Activated naive CD4-positive, alpha-beta T cell treated with anti-CD3 and anti-CD28 coated beads, Interleukin-2, amount 50 U/mL, for 16 hours (primary cell): ENCODE measurements at places on chromosomes 16 and 17.

DNA sequence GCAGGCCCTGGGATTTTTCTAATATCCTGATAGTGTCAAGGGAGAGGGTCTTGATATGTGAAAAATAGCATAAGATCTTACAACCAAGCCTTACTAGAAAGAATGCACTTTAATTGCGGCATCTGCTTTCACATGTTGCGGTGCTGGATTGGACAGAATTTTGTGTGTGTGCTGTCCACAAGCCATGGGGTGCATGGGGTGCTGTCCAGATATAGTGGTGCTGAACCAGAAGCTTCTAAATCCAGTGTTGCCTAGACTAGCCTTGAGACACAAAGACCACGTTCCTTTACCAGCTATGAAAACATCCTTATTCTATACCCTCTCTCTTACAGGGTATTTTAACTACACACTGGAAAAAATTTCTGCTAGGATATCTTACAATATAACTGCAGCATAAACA lies 244.0 kb downstream of the TMEM114 start:
- no peak for DNase-seq

DNA sequence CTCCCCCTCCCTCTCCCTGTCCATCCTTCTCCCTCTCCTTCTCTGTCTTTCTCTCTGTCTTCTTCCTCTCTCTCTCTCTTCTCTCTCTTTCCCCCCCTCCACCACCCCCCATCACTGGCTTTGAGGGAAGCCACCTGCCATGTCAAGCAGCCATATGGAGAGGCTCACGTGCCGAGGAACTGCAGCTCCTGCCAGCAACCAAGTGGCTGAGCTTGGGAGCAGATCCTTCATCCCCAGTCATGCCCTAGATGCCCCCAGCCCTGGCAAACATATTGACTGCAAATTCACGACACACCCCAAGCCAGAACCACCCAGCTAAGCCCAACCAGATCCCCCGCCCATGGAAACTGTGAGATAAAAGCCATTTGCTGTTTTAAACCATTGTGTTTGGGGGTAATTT lies 40.9 kb upstream of the RBFOX3 start:
- no peak for DNase-seq

DNA sequence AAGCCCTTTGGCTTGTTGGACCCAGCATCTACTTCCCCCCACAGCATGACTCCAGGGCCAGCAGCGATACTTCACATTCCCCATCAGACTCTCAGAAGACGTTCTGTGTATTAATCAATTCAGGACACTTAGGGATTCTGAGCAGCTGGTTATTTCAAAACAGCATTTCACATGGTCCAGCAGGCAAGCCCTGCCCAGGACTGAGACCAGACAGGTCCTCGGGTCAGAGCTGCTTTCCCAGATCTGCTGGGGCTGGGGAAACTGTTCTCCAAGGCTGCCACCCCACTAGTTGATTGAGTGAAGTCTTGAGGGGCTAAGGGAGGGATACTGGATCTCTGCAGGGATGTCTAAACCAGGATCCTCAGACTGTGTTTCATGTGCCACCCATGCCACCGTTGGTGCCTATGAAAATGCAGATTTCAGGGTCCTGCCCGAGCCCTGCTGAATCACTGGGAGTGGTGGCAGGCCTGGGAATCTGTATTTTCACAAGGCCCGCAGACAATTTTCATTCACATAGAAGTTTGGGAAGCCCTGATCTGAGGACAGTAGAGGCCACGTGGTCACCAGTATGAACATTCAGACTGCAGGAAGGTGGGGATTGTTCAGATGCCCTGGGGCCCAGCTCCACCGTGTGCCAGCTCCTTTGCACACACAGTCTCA lies 40.6 kb upstream of the CDH5 start:
- DNase-seq = no peak

DNA sequence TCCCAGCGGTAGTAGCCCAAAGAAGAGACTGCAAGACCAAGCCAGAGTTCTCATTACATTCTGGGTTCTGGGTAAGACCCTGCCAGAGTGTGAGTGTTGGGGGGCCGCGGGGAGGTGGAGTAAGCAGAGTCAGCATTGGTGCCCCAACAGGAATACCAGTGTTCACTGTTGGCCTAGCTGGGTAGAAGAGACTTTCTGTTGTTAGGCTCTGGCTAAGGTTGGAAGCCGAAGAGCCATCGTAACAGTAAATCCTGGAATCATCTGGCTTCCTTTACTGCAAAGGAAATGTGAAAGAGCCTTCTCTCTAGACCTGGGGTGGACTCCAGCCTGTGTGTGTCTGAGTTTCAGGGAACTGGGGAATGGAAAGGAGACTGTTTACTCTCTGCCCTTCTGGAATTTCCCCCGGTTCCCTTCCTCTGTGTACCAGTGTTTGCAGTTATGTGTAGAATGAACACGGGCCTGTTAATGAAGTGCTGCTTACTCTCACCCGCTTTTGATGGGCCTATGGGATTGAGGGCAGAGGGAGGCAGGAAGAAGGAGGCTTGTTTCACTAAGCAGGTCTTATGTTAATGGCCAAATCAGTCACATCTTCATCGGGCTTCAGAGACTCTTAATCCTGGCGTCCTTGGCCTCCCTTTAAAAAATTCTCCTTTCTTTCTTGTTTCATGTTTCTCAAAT lies 68.5 kb downstream of the WWP2 start:
- no peak for DNase-seq

GRCh38 chr16:65024767-65025178 lies 97.1 kb downstream of the CDH11 start:
- no peak for DNase-seq

DNA sequence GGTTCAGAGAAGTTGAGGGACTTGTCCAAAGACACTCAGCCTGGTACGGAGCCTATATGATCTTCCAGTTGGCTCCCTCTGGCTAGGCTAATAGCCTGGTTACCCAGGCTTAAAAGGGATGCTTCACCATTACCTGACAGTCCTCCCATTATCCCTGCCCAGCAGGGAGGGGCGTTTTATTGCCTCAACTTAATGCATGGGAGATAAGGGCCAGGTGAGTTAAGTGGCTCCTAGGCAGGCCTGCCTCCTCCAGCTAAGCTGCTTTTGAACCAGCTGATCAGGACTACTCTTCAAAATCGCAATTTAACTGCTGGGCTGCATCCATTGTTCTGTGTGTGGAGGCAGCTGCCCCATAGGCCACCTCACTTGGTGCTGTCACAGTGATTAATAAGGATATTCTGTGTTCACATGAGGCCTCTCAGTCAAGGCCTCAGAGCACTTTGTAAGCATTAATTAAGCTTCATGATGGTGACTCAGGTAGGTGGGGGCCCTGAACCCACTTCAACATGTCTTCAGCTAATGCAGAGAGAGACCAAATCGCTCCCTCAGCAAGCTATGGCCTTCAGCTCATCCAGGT lies 27.9 kb downstream of the SMPD3 start:
- DNase-seq = no peak

DNA sequence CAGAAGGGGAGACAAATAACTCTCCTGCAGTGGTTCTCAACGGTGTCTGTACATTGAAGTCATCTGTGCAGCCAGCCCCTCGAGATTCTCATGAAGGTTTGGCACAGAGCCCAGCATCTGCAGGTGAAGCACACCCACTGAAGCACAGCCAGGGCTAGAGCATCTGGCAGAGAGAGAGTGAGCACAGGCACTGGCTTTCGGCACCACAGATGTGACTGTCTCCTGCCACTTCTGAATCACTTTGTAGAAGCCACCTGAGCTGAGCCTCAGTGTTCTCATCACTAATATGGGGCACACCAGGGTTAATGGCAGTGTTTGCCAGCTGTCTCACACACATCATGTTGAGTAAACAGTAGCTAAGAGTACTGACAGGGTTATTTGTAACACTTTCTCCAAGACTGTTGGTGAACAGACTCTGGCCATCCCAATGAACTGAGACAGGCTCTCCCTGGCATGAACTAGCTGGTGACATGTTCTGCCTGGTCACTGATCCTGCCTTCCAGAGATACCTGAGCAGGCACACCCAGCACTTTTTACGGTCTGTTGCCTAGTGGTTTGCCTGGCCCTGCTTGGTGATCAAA lies 10.9 kb downstream of the HSPB9 start:
- DNase-seq = peak; percentile 40

- DNase-seq = no peak
Measured at GRCh38 chr17:33519692-33520091, 226.6 kb upstream of the ASIC2 start.

- DNase-seq = no peak
Measured at GRCh38 chr16:86041215-86041614, 142.3 kb downstream of the IRF8 start.
